Right ventricle myocardium inferior (tissue), 1 donor: ENCODE measurements at places on chromosomes 1 and 21.

- DNase-seq = no peak
Observed at GRCh38 chr1:238501290-238501689, 610.6 kb upstream of the ZP4 start.

GRCh38 chr1:34302798-34303197 lies 126.1 kb downstream of the C1orf94 start:
- no peak for DNase-seq

DNA sequence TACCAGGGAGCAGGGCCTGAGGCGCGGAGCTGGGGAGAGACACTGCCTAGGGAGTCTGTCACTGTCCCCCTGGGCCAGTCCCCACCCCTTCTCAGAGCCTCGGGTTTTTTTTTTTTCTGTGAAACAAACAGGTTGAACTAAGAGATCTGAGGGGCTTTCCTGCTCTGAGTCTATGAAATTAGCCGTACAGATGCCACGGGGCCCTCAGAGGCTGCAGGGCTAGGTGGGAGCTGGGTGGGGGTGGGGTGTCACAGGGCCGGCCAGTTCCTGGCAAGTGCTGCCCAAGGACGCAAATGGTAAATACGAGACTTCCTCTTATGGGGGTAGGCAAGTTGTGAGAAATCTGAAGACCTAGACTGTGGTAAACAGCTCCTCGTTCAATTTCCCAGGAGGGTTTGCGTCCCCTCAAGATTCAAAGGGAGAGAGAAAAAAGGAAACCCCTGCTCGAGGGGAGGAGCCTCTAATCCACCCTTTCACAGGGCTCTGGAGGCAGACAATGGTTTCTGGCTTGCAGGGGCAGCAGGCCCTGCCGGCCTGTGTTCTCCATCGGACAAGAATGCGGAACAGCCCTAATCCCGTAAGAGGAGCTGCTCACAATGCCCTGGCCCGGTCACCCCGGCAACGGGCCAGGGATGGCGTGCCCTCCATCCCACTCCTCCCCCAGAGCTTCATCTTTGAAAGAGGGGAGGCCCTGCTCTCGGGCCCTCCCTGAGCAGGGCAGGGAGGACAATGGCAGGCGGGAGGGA lies 7.8 kb downstream of the NUAK2 start:
- peak; percentile 81 for DNase-seq

- DNase-seq = no peak
Observed at GRCh38 chr1:15885269-15885668, 37.8 kb downstream of the SPEN start.

GRCh38 chr1:156549831-156550230 lies 22.5 kb downstream of the IQGAP3 start:
- DNase-seq = no peak

- DNase-seq = no peak
Observed at GRCh38 chr1:185284533-185285276, 32.3 kb downstream of the IVNS1ABP start.

DNA sequence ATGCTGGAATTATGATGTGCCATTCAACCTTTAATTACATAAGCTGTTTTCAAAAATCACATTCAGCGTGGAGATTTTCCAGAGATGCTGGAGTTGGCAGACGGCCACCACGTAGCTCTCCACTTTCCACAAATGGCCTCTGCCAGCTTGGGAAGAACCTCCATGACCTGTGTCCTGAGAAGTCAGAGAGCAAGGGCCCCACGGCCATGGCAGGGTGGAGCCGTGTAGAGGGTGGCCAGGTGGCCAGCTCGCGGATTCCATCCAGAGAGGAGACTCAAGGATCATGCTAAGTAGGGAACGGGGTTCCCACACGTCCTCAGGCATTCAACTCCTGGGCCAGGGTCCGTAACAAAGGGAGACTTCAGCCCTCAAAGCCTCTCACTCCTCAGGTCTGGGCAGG lies 1.3 kb upstream of the GALE start:
- DNase-seq = no peak

GRCh38 chr1:201017828-201018163 lies 5.7 kb downstream of the KIF21B start:
- no peak for DNase-seq

GRCh38 chr1:11046625-11047365 lies at the start of gene MASP2:
Gene MASP2 (minus strand): TSS chr1:11047239. CDS start chr1:11047207, 32 bp downstream.
- DNase-seq = no peak

DNA sequence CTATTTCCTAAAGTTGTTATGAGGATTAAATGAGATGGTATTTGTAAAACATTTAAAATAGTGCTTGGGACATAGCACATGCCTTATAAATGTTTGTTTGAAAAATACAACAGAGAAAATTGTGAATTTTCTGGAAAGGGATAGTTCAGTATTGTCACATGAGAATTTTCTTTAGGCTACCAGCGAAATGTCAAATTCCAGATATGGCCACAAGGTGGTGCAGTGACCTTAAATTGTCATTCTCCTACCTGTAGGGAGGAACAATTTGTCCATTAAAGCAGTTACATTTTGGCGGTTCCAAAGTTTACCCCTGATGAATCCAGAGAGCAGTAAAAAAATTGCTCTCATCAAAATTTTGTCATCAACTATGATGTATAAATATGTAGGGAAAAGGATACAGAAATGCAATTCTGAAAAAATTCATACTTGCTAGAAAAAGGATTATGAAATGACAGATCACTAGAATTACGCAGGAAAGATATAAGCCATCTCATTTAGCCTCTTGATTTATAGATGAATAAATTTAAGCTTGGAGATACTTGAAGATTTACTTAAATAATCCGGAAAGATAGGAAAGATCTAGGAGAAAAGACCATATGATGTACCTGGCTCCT lies 50.2 kb upstream of the TSHB start:
- DNase-seq = no peak

DNA sequence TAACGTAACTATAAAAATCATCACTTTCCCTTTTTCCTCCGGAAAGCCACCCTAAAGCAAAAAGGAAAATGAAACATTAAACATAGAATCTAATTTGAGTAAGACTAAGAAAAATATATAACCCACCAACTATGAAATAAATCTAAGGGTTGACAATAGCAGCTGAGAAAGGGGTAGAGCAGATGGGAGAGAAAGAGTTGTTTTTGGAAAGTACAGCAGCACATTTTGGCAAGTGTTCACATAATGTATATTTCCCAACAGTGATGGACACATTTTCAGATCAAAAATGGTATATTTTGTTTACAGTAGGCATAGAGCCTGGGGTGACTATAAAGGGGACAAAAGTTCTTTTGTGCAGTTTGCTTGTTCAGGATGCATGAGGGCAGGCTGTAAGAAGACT lies 1287.4 kb upstream of the B3GALT2 start:
- no peak for DNase-seq
